ENCODE measurements at places on chromosomes 4 and X.

DNA sequence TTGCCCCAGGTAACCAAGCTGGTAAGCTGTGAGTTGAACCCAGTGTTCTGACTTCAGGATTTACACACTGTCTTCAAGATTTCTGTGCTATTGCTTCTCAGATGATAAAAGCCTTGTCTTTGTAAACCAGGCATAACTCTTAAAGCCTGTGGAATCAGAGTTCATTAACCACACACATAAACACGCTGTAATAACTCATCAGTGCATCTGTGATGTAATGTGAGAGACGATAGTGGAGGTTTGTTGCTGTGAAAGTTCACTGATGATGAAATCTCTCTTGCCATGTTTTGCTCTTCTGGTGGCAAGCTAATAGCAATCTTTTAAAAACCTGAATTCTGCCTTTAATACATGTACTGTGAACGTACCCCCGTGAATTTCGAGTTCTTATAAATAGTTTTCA lies 41.5 kb downstream of the CLCN4 start:
- DNase-seq: no peak

DNA sequence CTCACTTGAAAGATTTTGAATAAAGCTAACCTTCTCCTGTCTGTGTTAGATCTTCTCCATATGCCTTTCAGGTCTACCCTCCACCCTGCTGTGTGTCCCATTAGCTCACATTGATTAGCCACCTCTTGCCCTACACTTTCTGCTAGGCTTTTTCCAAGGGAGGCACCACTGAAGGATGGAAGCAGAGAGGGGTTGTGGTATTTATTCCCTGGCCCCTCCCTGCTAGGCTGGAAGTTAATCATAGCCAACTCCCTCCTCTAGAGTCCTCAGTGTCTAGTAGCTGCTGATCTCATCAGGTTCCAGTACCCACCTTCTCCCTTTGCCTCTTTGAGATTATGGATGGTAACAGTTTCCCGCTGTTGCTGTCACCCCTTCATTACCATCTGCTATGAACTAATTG lies 8.9 kb upstream of the SMIM43 start:
- DNase-seq: no peak

DNA sequence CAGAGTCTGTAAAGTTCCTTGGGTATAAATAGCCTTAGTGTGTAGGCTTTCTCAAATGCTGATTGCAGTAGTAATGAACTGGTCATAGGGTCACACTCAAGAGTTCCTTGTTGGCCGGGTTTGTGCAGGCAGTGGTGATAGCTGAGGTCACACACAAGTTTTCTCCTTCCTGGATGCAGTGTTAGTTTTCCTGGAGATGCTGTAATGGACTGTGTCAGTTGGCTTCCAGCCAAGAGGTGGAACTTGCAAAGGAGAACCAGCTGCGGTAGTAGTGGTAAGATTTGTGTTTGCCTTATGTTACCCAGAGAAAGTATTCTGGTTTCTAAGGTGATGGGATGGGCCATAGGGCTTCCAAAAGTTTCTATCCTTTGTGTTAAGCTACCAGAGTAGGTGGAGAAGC lies 409.8 kb upstream of the FRG1 start:
- DNase-seq: no peak

- DNase-seq: no peak
These were observed 43.8 kb upstream of the HPSE start for GRCh38 chr4:83378419-83378818.

GRCh38 chr4:62676962-62677361 lies 1476.8 kb downstream of the ADGRL3 start:
- no peak for DNase-seq

All from activated T-helper 2 cell treated with anti-CD3 and anti-CD28 coated beads, Interferon-gamma antibody, Interleukin-2, Interleukin-4, amounts not matched to agents 10 μg/mL and 5 μg/mL and 100 μg/mL, durations not matched to agents 14 hours and 24 hours and 36 hours (primary cell).